ENCODE measurements at places on chromosomes 7 and 10.

GRCh38 chr10:103852856-103853255, 2.5 kb downstream of the SH3PXD2A start:
- peak; percentile 19 for DNase-seq

- no peak for DNase-seq
Measured at GRCh38 chr10:95308389-95309302, 17.8 kb upstream of the PDLIM1 start.

GRCh38 chr7:68434857-68435256, 1163.4 kb upstream of the AUTS2 start:
- DNase-seq, result no peak

DNA sequence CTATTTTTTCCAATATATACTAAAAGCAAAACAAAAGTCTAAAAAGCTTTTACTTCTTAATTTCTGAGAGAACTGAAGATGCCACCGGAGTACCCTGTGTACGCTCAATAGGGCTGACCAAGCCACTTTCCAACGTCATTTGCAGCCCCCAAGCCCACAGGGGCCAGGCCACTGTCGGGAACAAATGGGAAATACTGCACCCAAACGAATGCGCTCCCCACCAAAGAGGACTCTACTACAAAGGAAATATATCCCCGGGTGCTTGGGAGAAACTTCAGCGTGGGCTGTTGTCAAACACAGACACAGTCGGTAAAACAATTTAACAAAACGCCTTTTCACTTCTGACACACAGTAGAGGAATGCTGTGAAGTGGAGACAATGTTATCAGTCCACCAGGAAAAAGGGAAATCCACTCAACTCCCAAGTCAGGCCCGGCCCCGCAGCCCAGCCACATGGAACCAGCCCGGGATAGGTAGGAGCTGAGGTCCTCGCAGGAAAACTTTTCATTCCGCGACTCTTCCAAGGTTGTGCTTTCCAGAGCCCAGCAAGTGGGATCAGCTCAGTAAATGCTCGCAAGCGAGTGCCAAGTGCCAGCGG, 1.4 kb downstream of the PARD3 start:
- DNase-seq, result no peak
